ENCODE measurements at places on chromosomes 16 and 17.

DNA sequence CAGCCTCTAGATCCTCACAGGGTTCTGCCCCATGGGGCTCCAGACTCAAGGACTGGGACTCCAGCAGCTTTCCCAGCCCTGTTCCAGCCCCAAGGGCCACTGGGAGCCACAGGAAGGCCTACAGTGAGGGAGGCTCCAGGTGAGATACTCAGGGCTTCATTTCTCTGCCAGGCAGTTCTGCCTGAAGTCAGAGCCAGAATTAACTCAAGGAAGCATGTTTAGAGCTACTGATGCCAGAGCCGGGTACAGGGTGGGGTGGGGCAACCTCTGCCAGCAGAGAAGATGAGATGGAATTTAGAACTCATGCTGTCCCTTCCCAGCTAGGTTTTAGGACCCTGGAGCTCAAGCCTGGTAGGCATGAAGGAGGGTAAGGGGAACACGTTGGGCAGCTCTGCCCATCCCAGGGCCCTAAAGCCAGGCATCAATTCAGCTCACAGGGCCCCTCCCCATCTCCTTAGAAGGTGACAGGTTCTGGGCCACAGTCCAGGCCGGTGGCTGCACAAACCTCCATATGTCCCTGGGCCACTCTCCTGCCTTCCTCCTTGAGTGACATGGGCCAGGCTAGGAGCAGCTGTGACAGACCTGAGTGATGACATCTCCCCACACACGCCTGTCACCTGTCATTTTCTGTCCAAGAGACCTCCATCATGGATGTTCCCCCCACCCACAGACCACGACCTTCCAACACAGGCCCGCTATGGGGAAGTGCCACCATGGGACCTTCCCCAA lies 24.5 kb upstream of the SPPL2C start:
- no peak for DNase-seq

- no peak for DNase-seq
These were observed 42.2 kb downstream of the STX8 start for GRCh38 chr17:9533441-9533840.

- DNase-seq: peak; percentile 49
These were observed 14.7 kb downstream of the RARA start for GRCh38 chr17:40323391-40324381.

GRCh38 chr16:85731179-85731578 lies 19.7 kb downstream of the C16orf74 start:
- no peak for DNase-seq

DNA sequence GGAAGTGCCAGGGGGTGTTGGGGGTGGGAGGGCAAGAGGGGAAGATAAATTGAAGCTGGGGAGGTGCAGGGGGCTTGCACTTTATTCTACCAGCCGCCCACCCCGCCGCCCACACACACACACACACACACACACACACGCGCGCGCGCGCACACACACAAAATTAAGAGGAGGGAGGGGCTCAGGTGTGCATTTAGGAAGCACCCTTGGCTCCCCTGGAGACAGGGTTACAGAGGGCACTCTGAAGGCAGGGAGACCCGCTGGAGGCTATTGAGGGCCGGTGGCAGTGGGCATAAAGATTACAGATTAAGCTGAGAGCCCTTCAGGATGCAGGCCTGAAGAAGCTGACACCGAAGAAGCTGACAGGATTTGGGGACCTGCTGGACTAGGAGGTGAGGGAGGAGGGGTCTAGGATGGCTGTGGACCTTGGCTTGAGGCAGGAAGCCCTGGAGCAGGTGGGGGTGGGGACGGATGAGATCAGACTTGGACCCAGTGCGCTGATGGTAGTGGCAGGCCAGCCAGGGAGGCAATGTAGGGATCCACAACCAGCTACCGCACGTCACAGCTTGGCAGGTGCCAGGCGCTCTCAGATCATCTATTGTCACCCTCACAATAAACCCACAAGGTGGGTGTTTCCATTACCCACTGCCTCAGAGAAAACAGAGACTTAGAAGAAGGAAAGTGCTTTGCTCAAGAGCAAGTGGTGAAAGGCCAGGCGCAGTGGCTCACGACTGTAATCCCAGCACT lies 772 bp upstream of the SAMD14 start:
- no peak for DNase-seq

DNA sequence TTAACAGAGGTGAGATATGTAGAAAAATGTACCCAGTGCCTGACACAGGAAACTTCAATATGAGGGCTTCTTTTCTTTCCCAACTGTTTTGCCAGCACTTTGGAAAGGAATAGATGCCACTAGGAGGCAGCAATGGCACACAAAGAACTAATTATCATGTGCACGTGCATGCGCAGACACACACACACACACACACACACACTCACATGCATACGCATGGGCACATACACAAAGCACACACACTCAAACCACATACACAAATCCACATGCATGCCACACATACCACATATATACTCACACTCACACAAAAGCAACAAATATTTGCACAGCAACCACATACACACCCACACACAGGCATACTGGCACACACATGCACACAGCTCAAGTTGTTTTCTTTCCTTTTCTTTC lies 8.8 kb upstream of the CEP112 start:
- DNase-seq: no peak

DNA sequence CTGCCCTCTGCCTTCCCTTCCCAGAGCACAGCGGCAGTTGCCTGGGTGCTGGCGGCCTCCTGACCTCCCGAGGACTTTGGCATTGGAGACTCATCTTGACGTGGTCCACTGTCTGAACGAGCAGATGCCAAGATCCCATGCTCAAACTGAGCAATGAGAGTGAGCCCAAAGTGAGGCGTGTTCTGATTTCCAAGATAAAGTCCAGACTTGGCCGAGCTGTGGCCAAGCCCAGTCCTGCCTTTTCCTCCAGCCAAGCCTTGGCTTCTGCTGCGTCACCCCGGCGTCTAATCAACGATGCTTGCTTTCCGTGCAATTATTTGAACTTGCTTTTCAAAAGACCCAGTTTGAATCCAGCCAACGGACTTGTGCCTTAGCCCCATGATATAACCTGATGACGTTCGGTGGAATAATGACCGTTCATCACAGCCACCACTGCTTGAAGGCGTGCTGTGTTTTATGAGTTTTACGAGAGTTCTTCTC lies 179.2 kb downstream of the IRF8 start:
- no peak for DNase-seq

DNA sequence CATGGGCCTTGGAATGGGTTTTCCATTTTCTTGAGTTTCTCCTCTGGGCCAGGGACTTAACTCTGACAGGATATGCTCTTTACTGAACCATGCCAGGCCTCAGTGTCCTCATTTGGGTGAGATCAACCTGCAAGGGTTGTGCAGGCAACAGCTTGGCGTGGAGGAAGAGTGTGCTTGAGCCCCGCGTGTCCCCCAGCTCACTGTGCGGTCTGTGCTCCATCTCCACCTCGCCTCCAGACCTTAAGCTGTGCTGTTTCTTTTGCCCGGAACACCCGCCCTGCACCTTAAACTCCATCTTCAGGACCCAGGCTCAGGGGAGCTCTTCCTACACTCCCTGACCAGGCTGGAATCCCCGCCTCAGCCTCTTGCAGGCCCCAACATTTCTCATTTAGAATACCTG lies 9.7 kb downstream of the RUSF1 start:
- DNase-seq: no peak

- peak; percentile 83 for DNase-seq
These were observed at the start of the genes INCA1 and KIF1C for GRCh38 chr17:4997302-4998026. Gene INCA1, minus strand, starts transcription at chr17:4997522. Its CDS starts 3,085 bp downstream, at chr17:4994437. Gene KIF1C, plus strand, starts transcription at chr17:4997950. Its CDS starts 2,297 bp downstream, at chr17:5000247.

DNA sequence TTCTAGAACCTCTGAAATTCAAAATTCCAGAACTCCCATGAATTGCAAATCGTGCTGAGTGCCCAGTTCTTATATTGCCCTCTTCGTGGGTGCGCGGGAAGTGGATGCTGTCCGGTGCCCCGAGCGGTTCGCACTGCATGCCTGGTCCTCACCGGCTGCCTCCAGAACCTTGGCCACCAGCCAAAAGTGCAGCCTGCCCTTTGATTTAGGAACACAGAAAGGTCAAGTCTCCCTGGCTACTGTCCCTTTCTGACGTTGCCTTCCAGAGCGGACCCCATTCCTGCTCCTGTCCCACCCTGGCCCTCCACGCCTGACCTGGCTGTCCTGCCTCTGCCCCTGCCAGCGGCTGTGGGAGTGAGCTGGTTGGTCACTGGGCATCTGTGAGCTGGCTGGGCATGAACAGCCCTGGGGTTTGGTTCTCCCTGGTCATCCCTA lies 9.7 kb downstream of the NEUROD2 start:
- no peak for DNase-seq

Data from substantia nigra (tissue), 51 donors.